Activated T-helper 1 cell treated with anti-CD3 and anti-CD28 coated beads, Interleukin-2, amount 50 U/mL, for 16 hours (primary cell): ENCODE measurements at places on chromosomes 4 and X.
A peak's percentile ranks its signal among the peaks of the same experiment; 100 is the strongest.

GRCh38 chrX:132822634-132823012, 135.8 kb downstream of the HS6ST2 start:
- no peak for DNase-seq

DNA sequence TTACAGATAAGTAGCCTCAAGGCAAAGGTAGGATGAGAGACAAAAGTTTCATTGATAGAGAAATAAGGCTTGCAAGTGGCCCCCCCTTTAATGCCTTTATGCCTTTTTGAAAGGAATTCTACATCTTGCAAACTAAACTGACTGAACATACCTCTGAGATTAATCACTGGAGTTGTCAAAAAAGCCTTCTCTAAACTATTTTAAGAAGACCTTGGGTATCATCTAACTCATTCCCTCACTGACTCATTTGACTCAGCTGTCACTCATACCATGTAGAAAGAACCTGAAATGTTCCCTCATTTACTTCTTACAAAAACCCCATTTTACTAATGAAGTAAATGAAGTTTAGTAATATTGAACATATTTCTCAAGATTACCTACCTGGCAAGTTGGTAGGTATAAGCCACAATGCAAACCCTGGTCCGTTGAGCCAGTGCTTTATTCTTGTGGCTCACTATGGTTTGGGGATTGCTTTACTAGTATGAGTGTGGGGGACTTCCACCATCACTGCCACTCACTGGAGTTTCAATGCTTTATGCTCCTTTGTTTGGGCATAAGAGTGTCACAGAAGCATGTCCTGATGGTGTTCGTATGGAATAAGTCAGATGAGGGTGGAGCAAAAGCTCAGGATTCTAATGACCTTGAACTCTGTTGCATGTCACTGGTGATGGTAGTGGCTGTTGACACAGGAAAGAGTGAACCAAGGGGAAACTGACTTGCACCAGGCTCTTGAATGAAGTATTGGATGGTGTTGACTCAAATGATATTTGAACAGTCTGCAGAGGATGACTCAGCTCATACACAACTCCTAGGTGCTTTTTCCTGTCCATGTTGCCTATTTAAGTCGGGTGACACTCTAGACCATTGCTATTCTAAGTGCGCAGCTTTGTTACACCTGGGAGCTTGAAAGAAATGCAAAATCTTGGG, 305.5 kb upstream of the EMCN start:
- DNase-seq: no peak

- no peak for DNase-seq
Measured at GRCh38 chrX:150868625-150869024, 29.8 kb downstream of the CD99L2 start.

GRCh38 chrX:77433001-77433400, 14.2 kb upstream of the FGF16 start:
- DNase-seq: no peak

DNA sequence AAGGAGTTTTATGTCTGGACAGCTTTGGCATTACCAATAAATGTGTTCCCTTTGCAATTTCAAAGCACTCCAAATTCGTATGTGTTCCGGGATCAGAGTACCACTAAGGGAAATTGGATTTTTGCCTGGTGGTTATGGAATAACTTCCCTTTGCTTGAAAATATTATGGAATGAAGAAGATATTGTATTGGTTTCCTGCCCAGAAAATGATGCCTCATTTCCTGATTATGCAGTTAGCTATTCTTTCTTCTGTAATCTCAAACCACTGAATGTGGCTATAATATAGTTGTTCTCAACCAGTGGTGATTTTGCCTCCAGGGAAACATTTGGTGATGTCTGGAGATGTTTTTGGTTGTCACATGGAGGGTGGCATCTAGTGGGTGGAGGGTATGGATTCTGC, 142.9 kb downstream of the PCDH7 start:
- no peak for DNase-seq

DNA sequence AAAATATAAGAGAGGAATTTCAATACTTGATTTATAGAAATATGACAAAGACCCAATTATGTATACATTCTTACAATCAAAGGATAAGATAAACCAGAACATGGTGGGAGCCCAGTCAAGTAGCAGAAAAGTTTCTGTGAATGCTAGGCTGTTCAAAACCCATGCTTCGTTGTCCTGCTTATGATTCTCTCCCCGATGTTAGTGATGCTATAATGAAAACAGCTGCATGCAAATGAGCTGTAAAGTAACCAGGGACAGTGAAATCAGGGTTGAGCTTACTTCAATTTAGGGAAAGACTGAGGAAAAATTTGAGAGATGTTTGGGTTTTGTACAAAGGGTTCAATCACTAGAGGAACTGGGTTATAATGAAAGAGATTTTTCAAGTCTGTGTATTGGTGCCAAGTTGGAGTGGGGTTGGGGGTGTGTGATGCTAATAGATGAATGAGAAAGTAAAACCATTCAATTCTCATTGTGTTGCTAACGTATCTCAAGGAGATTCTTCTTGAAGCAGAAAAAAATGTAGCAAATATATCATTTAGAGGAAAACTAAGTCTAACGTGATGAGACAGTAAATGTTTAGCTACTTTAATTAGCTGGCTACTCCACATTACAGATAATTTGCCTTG, 59.3 kb upstream of the PPP1R2C start:
- no peak for DNase-seq

- no peak for DNase-seq
Measured at GRCh38 chr4:80035336-80035735, 37.7 kb downstream of the ANTXR2 start.

GRCh38 chr4:160595646-160596045, 1492.8 kb downstream of the RAPGEF2 start:
- no peak for DNase-seq

DNA sequence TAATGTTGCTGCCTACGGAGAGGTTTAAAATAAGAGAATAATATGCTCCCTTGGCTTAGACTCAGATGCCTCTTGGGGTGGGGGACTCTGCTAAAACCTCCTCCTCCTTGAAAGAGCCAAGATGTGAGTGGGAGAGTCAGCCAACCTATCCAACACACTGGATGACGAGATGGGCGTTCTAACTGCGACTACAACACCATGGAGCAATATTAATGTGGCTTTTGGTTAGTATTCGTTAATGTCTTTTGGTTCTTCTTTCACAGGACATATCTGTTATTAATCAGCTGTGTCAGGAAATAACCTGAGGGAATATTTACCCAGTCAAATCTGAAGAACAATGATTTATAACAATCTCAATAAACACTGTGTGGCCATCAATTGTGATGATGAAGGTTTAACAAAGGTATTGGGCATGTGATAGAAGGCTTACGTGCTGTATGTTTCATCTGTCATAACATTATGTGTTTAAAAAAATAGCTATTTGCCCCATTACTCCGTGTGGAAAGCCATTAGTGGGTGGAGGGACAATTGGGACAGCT, 143.5 kb upstream of the FTHL17 start:
- DNase-seq: no peak

GRCh38 chr4:64899563-64899962, 490.3 kb upstream of the TECRL start:
- DNase-seq: no peak

DNA sequence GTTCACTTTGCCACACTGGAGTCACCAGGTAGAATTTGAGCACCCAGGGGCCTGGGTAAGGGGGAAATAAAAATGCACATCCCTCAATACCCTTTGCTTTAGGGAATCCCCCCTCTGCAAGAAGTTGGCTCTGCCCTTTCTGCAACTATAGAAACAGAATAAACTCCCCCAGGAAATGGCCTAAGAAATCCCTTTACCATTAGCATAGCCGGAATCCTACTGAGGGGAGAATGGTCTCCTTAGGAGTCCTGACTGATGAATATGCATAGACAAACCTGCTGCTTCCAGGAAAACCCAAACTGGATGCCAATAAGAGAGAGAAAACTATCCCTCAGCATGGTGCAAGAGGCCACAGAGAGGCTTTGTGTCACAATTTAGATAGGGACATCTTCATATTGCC, 11.0 kb downstream of the EFHC2 start:
- no peak for DNase-seq

DNA sequence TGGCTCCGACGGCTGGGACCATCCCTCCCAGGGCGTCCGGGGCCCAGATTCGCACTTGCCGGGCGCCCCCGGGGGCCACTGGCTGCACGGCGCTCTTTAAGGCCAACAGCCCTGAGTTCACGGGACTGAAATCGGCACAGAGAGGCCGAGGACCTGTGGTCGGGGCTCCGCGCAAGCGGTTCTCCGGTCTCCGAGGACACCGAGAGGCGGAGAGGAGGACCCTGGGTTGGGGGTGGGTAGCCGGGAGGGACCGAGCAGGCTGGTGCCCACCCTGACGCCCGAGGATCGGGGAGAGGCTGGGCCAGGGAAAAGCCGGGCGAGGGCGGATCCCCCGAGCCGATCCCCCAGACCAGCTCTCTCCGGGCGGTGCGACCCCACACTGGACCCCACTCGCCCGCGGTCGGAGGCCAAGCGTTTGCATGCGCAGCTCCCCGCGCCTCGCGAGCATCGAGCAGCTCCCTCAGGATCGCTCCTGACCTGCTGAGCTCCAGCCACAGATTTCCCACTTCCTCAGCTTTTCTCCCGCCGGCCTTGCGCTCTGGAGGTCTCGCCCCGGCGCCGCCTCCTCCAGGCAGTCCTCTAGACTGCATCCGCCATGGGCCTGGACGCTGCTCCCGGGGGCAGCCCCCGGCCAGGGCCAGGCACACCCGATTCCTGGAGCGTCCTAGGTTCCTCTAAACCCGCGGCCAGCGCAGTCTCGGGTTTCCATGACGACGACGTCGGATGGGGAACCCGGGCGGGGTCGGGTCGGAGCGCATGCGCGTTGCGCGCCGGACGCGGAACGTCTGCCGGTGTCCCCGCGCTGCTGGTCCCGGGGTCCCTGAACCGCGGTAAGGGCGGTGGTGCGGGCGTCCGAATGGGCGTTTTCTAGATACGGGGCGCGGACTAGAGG, 17.6 kb upstream of the NAT8L start:
- peak; percentile 51 for DNase-seq
